Thoracic aorta (tissue), 2 donors: ENCODE measurements at places on chromosomes 2 and 18. TPM values are rescaled to one million over a fixed set of nuclear protein-coding genes. Genes with fewer than 3 reads are reported as not detected.

GRCh38 chr2:118249531-118249930 is 161.3 kb downstream of the INSIG2 start:
- H3K27me3 ChIP-seq: no peaks in the 10 kb centered on the region
- no peak overlapping the region for H3K4me3 ChIP-seq
- H3K4me1 ChIP-seq: no peaks in the 10 kb centered on the region
- DNase-seq: no peak

- DNase-seq: no peak
- H3K27ac ChIP-seq: no peak overlapping the region
- no peaks in the 10 kb centered on the region for H3K4me1 ChIP-seq
- H3K36me3 ChIP-seq: peaks cover 18% of the 10 kb centered on the region
Measured at GRCh38 chr18:10482363-10482984, 28.0 kb downstream of the APCDD1 start.

DNA sequence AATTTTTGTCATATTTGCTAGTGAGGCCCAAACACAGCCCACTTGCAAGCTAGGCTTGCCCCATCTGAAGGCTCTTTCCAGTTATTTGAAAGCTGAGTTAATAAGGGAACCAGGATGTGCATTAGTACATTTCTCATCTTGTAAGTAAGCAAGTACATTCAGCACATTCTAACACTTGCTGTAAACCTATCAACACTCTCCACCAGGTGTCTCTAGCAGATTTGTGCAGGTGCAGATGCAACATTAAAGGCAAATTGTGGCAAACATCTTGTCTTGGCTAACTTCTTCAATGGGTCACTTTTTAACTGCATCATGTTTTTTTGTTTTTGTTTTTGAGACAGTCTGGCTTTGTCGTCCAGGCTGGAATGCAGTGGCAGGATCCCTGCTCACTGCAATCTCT is 25.3 kb upstream of the MFSD6 start:
- no peaks in the 10 kb centered on the region for H3K27me3 ChIP-seq
- no peak overlapping the region for H3K4me3 ChIP-seq
- H3K27ac ChIP-seq: no peak overlapping the region
- no peaks in the 10 kb centered on the region for H3K4me1 ChIP-seq
- DNase-seq: no peak
- H3K36me3 ChIP-seq: no peaks in the 10 kb centered on the region

DNA sequence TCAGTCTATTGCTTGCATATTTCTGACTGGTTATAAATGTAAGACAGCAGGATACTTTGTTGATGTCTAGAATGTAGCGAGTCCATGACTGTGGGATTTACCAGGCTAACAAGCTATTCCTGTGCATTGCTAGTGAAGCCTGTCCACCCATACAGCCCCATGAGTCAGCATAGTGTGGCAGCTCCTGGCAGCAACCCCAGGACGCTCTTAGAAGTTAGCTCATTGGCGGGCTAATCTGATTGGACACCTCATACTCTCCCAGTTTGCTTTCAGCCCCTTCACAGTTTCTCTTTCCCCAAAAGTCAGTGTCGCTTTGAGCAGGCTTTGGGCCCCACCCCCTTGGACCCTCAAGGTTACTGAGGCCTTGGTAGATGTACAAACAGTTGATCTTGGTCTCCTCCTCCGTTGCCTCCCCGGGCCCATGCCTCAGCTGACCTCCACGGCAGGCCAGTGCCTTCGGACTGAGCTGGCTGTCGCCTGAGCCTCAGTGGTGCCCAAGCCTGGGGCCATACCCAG is 48.0 kb downstream of the COA5 start:
- peaks cover 33% of the 10 kb centered on the region for H3K4me1 ChIP-seq
- H3K36me3 ChIP-seq: peaks cover 7% of the 10 kb centered on the region
- no peak overlapping the region for H3K4me3 ChIP-seq
- no peaks in the 10 kb centered on the region for H3K27me3 ChIP-seq
- no peak for DNase-seq

TXNDC2 gene
- total RNA-seq: 8.8 TPM

TMEM182 gene
- total RNA-seq: 2.5 TPM
